ENCODE measurements at places on chromosomes 4 and X. TPM values are rescaled to one million over a fixed set of nuclear protein-coding genes. Genes with fewer than 3 reads are reported as not detected.

DNA sequence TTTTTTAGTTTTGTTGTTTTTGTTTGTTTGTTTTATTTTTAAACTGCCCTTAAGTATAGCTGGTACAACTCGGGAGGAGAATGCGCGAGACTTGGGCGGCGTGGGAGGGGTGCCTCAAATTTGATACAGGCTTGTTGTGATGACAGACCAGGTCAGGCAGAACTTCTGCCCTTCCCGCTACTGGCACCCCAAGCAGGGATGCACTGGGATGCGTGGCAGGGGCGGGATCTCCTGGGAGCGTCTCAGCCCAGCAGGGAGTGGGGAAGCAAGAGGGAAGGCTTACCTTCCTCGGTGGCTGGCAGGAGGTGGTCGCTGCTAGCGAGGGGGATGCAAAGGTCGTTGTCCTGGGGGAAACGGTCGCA, 851 bp downstream of the SFRP2 start:
- H3K4me1 ChIP-seq: peaks cover 16% of the 10 kb centered on the region
- no peak overlapping the region for H3K27ac ChIP-seq
- H3K36me3 ChIP-seq: no peaks in the 10 kb centered on the region
- peaks cover 80% of the 10 kb centered on the region for H3K27me3 ChIP-seq
- no peak for DNase-seq

- no peak overlapping the region for H3K4me3 ChIP-seq
- H3K36me3 ChIP-seq: no peaks in the 10 kb centered on the region
- no peak for DNase-seq
- H3K27ac ChIP-seq: no peak overlapping the region
- no peaks in the 10 kb centered on the region for H3K27me3 ChIP-seq
Measured at GRCh38 chr4:111506706-111507105, 638.5 kb upstream of the FAM241A start.

- peaks cover 5% of the 10 kb centered on the region for H3K4me1 ChIP-seq
- H3K36me3 ChIP-seq: no peaks in the 10 kb centered on the region
- H3K27ac ChIP-seq: no peak overlapping the region
- H3K4me3 ChIP-seq: no peak overlapping the region
Measured at GRCh38 chr4:98652996-98653395, 5.4 kb downstream of the TSPAN5 start.

DNA sequence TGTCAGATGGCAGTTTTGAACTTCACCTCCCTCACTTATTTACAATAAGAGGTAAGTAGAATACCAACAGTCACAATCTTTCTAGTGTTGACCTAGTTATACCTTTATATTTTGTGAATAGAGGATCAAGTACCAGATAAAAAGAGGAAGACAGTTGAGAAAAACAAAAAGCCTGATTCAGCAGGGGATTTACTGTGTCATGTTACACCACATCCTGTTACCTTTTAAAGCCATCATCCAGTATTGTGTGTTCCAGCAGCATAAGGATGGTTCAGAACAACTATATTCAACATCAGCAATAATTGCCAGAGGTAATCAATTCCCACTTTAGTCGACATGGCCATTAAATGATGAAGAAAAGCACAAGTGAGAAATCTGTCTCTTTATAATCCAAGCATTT, 21.3 kb upstream of the CXCL6 start:
- H3K27me3 ChIP-seq: no peaks in the 10 kb centered on the region
- no peak for DNase-seq
- H3K4me1 ChIP-seq: no peaks in the 10 kb centered on the region
- no peak overlapping the region for H3K27ac ChIP-seq
- H3K4me3 ChIP-seq: no peak overlapping the region

DNA sequence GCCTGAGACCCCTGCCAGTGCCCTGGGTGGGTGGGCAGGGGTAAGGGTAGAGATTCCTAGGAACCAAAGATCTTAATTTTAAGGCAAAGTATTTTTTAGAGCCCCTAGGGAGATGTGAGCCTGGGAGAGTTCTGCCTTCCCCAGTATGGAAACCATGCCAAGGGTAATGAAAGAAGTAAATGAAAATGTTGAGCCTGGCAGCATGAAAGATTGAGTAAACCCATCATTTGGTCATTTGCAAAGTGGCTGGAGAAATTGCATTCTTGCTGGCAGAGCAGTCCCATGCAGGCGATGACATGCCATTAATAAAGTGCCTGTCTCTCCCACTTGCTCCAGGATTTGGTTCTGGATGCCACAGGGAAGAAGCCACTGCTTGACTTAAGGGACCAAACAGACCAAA, 60.7 kb upstream of the GPC4 start:
- no peak overlapping the region for H3K4me3 ChIP-seq
- no peaks in the 10 kb centered on the region for H3K36me3 ChIP-seq
- no peak for DNase-seq
- H3K4me1 ChIP-seq: no peaks in the 10 kb centered on the region
- H3K27me3 ChIP-seq: no peaks in the 10 kb centered on the region

DNA sequence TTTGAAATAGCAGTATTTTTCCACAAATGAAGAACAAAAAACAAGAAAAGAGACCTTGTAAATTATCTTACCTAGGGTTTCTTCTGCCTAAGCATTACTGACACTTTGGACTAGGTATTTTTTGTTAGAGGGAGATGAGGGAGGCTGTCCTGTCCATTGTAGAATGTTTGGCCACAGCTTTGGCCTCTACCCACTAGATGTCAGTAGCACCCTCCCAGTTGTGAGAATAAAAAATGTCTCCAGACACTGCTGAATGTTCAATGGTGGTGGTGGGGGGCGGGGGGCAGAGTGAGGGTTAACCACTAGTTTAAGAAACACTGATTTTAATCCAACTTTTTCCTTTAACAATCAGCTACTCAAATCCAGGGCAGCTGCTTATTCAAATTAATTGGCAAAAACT, 25.8 kb downstream of the OTUD4 start:
- no peak overlapping the region for H3K4me3 ChIP-seq
- H3K4me1 ChIP-seq: no peaks in the 10 kb centered on the region
- H3K27me3 ChIP-seq: no peaks in the 10 kb centered on the region

- no peak overlapping the region for H3K27ac ChIP-seq
- no peak overlapping the region for H3K4me3 ChIP-seq
- no peaks in the 10 kb centered on the region for H3K27me3 ChIP-seq
Measured at GRCh38 chrX:105876658-105877057, 54.3 kb downstream of the NRK start.

GRCh38 chr4:87258677-87259076, 38.3 kb upstream of the KLHL8 start:
- DNase-seq: no peak
- H3K4me1 ChIP-seq: no peaks in the 10 kb centered on the region
- H3K27ac ChIP-seq: no peak overlapping the region

DNA sequence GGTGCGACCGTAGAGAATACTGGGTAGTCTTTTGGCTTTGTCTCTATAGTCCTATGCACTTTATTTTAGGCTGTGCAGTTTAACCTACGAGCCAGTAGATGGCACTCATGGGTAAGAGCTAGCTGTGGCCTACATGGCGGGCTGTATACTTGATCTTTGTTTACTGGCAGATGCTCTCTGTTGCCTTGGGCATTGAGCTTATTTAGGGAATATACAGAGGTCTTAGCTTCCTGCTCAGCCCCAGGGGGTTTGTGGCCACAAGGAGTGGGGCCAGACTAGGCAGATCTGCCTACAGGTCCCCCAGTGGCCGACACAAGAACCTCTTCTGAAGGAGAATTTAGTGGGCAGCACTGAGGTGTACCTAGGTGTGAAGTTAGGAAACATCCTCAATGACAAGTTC, 227.6 kb upstream of the HDX start:
- DNase-seq: no peak
- no peaks in the 10 kb centered on the region for H3K4me1 ChIP-seq
- no peaks in the 10 kb centered on the region for H3K36me3 ChIP-seq
- no peak overlapping the region for H3K4me3 ChIP-seq
- H3K27ac ChIP-seq: no peak overlapping the region

DNA sequence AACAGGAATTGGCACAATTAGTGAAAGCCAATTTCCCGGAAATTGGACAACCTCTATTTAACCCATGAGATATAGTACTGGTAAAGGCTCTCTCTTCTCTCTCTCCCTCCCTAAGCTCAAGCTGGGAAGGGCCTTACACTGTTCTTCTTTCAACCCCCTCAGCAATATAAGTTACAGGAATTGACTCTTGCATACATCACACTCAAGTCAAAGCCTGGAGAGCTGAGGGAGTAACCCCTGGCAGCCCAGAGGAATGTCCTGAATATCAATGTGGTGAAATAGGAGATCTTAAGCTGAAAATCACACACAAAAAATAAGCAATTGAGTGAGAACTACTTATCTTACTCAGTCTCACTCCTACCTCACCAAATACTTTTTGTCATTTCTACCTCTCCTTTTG, 186.9 kb upstream of the SPOCK3 start:
- no peaks in the 10 kb centered on the region for H3K4me1 ChIP-seq
- no peak overlapping the region for H3K4me3 ChIP-seq
- no peaks in the 10 kb centered on the region for H3K27me3 ChIP-seq

- H3K4me3 ChIP-seq: no peak overlapping the region
- DNase-seq: no peak
- H3K36me3 ChIP-seq: peaks cover 3% of the 10 kb centered on the region
- no peaks in the 10 kb centered on the region for H3K27me3 ChIP-seq
- no peak overlapping the region for H3K27ac ChIP-seq
- H3K4me1 ChIP-seq: no peaks in the 10 kb centered on the region
Measured at GRCh38 chrX:56763556-56764152, 34.6 kb downstream of the NBDY start.

- DNase-seq: no peak
- H3K27ac ChIP-seq: no peak overlapping the region
- no peaks in the 10 kb centered on the region for H3K36me3 ChIP-seq
- H3K27me3 ChIP-seq: no peaks in the 10 kb centered on the region
- no peak overlapping the region for H3K4me3 ChIP-seq
Measured at GRCh38 chr4:109359040-109359646, 56.7 kb upstream of the COL25A1 start.

- no peaks in the 10 kb centered on the region for H3K4me1 ChIP-seq
- no peak overlapping the region for H3K4me3 ChIP-seq
- DNase-seq: no peak
- H3K27me3 ChIP-seq: no peaks in the 10 kb centered on the region
- H3K36me3 ChIP-seq: no peaks in the 10 kb centered on the region
Measured at GRCh38 chrX:32545101-32545500, 666.2 kb downstream of the DMD start.

GRCh38 chr4:17066972-17067371, 168.5 kb upstream of the LDB2 start:
- no peak overlapping the region for H3K4me3 ChIP-seq
- H3K4me1 ChIP-seq: no peaks in the 10 kb centered on the region
- H3K27me3 ChIP-seq: no peaks in the 10 kb centered on the region
- no peak for DNase-seq
- no peak overlapping the region for H3K27ac ChIP-seq
- no peaks in the 10 kb centered on the region for H3K36me3 ChIP-seq

DNA sequence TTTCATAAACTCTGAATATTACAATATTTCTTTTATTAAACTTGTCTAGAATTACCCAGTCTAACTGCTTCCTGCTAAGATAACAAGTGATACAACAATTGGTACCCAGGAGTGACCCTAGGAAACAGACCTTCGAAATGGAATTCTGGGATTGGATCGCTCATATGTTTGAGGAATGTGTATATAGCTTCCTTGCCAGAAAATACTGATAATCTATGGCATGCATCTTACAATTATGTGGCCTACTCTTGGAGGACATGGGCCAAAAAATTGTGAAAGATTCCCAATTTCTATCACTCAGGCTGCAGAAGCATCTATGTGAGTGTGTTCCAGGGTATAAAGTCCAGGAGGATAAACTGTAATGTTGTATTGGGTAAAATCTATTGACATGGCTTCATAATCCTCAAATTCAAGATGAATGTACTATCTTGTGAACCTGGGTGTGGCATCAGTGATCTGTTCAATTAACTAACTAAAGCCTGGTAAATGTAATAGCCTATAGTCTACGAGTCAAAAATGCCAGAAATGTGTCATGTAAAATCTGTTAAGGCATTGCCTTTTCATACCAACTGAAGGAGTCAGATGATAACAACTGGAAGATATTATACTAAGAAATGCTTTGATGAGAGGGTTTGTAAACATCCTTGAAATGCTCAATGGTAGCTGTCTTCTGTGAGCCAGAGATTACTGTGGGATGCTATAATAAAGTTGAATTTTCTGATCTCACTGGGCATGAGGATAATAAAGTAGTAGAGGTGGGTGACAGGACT, 1499.3 kb downstream of the PCDH7 start:
- no peaks in the 10 kb centered on the region for H3K36me3 ChIP-seq
- H3K27ac ChIP-seq: no peak overlapping the region
- H3K4me1 ChIP-seq: no peaks in the 10 kb centered on the region
- H3K4me3 ChIP-seq: no peak overlapping the region
- no peak for DNase-seq

DNA sequence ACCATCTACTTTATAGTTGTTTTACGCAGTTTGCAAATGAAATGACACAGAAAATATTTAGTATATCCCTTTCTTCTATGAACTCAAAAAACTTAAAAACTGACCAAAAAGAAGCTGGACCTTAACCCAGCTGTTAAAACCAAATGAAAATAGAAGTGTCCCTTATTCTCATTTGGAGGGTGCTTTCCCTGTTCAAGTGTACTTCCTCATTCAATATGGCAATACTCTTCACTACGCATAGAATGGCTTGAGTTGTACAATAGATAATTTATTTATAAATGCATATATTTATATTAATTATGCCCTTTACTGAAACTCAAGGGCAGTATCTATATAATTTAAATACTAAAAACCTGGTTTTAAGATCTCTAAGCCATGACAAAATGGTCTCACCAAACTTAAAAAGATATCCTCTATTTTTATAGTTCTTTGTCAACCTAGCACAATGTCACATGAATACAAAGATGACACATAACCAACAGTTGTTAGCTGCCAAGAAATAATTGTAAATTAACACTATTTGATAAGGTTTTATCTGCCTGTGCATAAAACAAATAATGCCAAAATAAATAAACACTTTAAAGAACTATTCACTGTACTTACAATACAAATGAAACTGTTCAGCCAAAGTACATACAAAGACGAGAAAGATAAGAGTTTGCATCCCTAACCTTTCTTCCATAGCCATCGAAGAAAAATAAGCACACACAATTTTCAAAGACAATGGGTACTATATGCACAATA, 25.2 kb downstream of the YTHDC1 start:
- no peaks in the 10 kb centered on the region for H3K4me1 ChIP-seq
- no peak for DNase-seq
- peaks cover 42% of the 10 kb centered on the region for H3K36me3 ChIP-seq
- H3K4me3 ChIP-seq: no peak overlapping the region
- H3K27ac ChIP-seq: no peak overlapping the region
- H3K27me3 ChIP-seq: no peaks in the 10 kb centered on the region

The PDGFC gene
- polyA plus RNA-seq: 23.5 TPM

The IL1RAPL1 gene
- 0.34 TPM for polyA plus RNA-seq

The MED12 gene
- polyA plus RNA-seq: 34.4 TPM

The SASH3 gene
- polyA plus RNA-seq: 11.4 TPM

The KCNIP4 gene
- polyA plus RNA-seq: 7.5 TPM

The NEUROG2 gene
- polyA plus RNA-seq: not detected

The GCNA gene
- polyA plus RNA-seq: 1.6 TPM

Data from large intestine (tissue), 12 donors.